A375 (cell line): ENCODE measurements at places on chromosomes 6 and 20. TPM values are rescaled to one million over a fixed set of nuclear protein-coding genes. Genes with fewer than 3 reads are reported as not detected.

The GINS1 gene
- total RNA-seq, result 17.4 and 20.0 TPM in 2 replicates

The CDK19 gene
- total RNA-seq, result 4.3 and 5.4 TPM in 2 replicates

The PTCHD4 gene
- 1.5 and 1.8 TPM in 2 replicates for total RNA-seq

The BPIFB4 gene
- total RNA-seq, result not detected in 2 replicates

The CEP57L1 gene
- 12.5 and 13.2 TPM in 2 replicates for total RNA-seq

The PPP1R18 gene
- 43.3 and 52.6 TPM in 2 replicates for total RNA-seq

The TRIM40 gene
- not detected in 2 replicates for total RNA-seq

The AIF1 gene
- total RNA-seq, result not detected in 2 replicates
